ENCODE measurements at places on chromosomes 7 and 10. TPM values are rescaled to one million over a fixed set of nuclear protein-coding genes. Genes with fewer than 3 reads are reported as not detected.

Gene PRSS1
- 14.8 TPM for total RNA-seq

Gene MYL7
- total RNA-seq = 1.6 TPM

Gene TBC1D12
- total RNA-seq = 2.2 TPM

Gene ADCY1
- 29.0 TPM for total RNA-seq

Gene MMP21
- total RNA-seq = not detected

Gene NXPH1
- total RNA-seq = 0.27 TPM

Gene CREB5
- total RNA-seq = 1.1 TPM
